ENCODE measurements at places on chromosomes 2 and 18.

- no peak for DNase-seq
These were observed 19.6 kb downstream of the MSH2 start for GRCh38 chr2:47422560-47422959.

GRCh38 chr2:52779446-52779845, 988.2 kb upstream of the CHAC2 start:
- DNase-seq, result no peak

DNA sequence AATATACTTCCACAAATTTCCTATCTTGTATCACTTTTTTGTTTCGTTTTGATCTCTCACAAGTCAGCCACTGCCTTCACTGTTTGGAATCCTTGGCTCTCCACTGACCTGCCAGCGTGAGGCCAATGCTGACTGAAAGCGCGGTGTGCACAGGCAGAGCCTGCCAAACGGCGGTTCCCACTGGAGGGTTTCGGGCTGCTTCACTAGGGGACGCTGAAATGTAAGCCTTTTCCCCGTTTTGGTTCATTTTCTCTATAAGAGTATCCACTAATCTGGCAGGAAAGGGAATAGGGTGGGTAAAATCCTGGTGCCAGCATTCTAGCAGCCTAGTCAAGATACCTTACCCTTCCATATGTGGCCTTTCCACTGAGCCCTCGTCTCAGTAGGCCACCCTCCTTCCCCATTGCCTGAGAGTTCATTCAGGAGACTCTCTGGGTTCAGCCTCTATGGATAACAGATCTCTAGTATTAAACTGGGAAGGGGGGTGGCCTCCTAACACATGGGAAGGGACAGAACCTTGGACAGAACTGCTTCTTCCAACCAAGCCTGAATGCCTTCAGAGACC, 91.5 kb downstream of the DYM start:
- no peak for DNase-seq

DNA sequence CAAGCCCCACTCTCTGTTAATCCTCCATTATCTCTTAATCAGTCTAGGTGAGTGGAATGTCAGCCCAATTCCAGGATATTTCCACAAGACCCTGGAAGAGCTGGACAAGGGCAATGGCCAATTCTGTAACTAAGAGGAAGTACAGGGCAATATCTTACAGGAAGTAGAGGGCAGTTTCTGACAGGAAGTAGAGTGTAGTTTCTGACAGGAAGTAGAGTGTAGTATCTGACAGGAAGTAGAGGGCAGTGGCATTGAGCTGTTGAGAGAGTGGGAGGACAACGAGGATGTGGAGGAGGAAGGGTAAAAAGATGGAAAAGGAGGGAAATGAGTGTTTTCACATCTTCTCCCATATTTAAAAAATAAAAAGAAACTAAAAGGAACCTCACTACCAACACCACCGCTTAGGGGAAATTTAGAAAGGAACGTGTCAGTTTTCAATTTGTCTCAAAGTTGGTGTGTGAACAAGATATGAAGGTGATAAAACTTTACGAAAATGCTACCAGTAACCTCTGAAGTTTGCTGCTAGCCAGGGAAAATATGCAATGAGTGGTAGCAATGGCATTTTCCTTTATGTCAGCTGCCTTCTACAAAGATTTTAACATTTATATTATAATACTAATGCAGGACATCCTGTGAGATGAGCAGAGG, 430.9 kb upstream of the HNRNPA3 start:
- DNase-seq, result no peak

DNA sequence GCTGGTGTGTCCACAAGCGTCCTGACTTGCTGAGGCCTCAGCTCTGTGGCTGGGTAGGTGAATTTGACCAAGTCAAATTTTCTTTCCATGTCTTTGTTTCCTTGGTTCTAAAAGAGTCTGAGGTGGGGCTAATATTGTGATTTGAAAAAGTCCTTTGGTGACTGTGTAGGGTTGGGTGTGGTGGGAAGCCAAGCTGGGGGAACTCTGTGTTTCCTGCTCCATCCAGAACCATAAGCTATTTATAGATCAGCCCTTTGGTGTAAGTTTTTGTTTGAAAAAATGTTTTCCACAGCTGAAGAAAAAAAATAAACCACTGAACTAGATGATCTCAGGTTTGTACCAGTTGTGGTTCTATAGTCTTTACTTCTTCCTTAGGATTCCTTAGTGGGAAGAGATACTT, 462.7 kb downstream of the TGIF1 start:
- no peak for DNase-seq

DNA sequence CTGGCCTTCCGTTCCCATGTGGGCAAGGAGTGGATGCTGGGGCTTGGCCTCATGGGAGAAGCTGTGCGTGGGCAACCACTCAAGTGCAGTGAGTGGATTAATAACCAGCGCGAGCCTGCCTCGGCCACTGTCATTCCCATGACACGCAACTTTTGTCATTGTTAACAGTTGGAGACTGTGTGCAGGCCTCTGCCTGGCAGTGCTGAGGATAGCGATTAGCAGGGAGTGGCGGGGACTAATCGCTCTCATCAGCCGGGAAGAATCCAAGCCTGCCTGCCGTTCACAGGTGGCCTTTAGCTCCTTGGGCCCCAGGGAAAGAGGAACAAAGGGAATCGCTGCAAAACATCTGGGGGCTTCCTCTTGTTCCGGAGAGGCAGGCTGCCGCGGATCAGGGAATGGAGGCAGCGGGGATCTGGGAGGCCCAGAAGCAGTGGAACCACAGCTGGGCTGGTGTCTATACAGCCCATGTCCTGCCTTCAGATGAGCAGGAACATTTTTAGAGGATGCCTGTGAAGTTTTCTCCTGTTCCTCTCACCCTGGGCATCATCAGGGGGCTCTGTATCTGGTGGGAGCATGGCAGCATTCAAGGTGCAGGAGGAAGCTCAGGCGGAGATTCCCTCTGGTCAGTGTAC, 53.8 kb downstream of the CTIF start:
- DNase-seq, result peak; percentile 84

- no peak for DNase-seq
These were observed 437.4 kb downstream of the PIK3C3 start for GRCh38 chr18:42392416-42392815.

GRCh38 chr2:129117434-129117833, 798.8 kb upstream of the HS6ST1 start:
- DNase-seq, result no peak

GRCh38 chr18:36757081-36757480, 71.7 kb downstream of the TPGS2 start:
- peak; percentile 72 for DNase-seq

DNA sequence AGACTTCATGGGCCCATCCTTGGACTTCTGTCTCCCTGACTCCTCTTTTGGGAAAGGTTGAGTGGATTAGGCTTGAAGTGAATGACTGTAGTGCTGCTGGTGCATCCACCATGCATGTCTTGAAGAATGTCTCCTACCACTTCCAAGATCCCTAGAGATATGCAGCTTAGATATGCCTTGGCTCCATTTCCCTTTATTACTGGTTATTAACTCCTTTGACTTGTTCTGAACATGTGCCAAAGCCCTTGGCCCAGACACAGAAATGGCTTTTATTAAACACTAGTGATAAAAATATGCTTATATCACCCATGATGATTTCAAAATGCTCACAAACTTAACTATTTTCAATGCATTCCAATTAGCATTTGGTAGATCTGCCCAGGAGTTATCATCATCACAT, 90.0 kb upstream of the SLC14A2 start:
- no peak for DNase-seq

GRCh38 chr2:165706960-165707487, 87.0 kb downstream of the GALNT3 start:
- DNase-seq, result no peak

GRCh38 chr2:107001062-107001461, 115.1 kb upstream of the ST6GAL2 start:
- DNase-seq, result no peak

DNA sequence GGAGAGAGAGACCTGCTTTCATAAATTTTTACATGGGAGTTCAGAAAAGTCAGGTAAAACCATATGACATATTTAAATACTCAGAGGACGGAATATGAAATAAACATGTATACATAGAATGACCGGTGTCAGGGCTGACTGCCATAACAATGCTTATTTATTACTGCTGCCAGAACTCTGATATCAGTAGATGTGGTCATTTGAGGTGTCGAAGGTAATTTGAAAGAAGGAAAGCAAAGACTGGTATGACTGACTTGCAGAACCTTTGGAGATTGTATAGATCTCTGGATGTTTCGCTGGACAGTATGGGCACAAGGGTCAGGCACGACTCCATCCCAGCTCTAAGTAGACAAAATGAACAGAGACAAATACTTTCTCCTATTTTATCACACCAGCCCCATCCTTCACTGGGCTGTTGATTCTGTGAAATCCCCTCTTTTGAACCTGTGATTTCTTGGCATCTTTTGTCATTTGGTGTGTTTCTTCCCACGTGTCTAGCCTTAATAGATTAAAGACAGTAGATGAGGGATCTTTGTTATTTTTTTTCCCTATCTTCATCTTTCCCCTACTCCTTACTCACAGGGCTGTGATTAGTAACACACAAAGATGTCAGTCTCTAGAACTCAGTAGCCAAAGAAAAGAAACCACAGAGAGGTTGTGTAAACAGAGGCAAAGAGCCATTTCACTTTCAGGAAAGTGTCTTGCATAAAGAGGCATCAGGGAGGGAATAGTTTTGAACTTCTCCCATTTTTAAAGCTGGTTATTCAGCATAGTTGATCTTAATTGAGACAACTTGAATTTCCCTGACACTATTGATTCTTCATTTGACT, 61.6 kb downstream of the ICOS start:
- no peak for DNase-seq

DNA sequence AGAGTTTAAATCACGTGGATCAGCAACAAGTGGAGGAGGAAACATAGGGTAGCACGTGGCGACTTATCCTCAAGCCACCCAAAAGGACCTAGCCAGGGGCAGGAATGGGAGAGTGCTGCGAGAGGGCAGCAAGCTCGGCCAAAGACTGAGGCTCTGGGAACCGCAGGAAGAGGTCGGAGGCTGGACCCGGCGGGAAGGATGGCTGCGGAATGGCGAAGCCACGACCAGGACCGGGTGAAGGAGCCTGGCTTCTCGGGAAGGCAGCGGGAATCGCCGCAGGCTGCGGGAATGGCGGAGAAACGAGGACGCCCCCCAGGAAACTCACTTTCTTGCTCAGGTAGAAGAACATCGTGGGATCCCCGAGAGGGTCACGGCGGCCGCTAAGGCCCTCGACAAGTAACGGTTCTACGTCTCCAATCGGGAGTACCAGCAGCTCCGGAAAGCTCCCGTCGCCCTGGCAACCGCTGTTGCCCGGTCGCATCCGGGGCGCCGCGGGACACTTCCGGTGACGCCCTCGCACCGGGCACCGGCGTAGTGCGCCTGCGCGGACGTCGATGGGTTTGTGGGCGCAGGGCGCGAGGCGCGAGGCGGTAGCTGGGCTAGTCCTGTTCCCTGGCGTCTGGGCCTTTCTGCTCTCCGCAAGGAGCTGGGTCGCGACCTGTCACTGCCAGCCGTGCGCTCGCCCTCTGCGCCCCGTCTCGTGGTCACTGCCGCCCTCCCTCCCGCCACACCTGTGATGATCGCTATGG, at the start of gene WDR35:
WDR35 (minus strand) TSS at position 439 of the 749 bp plus-strand sequence; CDS start at position 349, 90 bp downstream.
- peak; percentile 99 for DNase-seq

DNA sequence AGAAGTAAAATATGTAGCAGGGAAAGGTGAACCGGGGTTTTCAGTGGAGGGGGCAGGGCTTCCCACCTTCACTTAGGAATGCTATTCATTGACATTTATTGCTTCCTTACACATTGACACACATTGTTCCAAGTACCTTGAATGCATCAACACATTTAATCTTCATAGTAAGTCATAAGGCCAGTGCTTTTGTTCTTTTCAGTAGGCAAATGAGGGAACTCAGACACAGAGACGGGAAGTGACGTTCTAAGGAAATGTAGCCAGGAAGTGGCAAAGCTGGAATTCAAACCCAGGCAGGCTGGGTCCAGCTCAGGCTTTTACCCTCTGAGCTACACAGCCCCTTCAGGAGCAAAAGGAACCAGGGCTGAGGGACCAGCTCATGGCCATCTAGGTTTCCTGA, 20.7 kb downstream of the BMP10 start:
- DNase-seq, result no peak

DNA sequence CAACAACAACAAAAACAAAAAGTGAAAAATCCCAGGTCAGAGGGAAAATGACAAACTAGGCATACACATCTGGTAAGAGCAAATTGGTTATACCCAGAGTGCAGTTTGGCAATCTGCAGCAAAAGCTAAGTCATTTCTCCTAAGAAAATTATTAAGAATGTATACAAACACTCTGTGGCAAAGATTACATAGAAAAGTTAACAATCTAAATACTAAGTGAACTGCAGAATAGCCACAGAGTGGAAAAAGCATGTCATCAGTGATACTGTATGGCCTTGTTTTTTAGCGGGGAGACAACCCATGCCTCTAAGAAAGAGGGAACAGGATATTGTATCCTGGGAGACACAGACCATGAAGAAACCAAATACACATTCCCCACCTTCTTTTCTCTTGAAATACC, 136.0 kb upstream of the ITGB6 start:
- DNase-seq, result no peak

GRCh38 chr2:209526561-209526960, 102.7 kb downstream of the MAP2 start:
- no peak for DNase-seq

DNA sequence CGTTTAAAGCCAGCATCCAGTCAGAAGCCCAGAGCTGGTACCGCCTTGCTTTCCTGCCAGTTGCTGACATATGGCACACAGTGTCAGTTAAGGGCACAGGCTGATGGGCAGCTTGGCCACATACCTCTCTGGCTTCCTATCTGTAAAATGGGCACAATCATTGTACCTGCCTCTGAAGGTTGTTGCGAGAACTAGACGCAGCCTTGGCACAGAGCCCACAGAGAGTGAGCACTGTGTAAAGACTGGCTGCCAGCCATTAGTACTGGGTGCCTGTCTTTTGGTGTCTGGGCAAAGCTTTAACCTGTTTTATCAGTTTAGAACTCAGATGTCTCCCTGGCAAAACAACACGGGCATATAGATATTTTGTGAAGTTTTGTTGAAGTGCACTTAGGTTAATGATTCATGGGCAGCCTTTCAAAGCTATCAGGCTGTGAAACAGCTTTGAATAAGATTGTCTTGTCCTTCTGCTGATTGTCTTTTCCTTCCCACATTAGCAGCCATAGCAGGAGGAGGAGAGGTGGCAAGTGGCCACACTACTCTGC, 269.5 kb downstream of the NEDD4L start:
- no peak for DNase-seq

- no peak for DNase-seq
These were observed 19.0 kb downstream of the TWSG1 start for GRCh38 chr18:9353596-9353995.

DNA sequence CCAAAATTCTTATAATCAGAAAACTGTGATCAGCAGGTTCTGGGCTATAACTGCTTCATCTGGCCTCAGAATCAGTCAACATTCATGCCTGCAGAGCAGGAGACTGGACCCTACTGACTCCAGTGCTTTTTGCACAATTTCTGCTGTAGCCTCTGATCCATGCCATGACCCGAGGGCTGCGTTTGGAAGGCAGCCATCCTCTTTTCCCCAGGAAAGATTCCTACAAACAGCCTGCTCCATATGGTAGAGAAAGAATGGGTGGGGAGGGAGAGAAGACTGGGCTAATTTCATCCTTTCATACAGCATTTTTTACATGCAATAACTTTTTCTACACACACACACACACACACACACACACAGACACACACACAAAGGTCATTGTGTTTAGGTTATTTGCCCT, 133.0 kb upstream of the MMADHC start:
- DNase-seq, result no peak
